CD4-positive, alpha-beta T cell treated with Interleukin-1 beta for 1 hour (primary cell): ENCODE measurements at places on chromosomes 16 and 17.

- no peak for DNase-seq
Measured at GRCh38 chr17:80963812-80964543, 27.7 kb upstream of the CHMP6 start.

DNA sequence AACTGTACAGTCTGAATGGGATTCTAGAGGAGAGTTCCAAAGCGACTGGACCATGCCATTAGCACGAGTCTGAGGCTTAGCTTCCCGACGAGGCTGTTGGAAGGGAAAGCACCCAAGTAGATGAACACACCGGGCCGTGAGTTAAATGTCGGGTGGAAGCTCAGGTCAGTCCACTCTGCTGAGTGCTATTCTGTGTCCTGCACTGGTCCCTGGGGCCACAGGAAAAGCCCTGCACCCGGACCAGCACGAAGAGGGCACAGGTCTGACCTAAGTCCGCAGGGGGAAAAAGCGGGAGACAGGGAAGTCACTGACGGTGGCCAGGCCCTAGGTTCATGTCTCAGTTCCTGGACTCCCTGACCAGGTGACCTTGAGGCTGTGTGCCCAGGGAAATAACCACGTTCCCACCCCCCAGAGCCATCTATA lies 44.1 kb upstream of the RBFOX3 start:
- no peak for DNase-seq

DNA sequence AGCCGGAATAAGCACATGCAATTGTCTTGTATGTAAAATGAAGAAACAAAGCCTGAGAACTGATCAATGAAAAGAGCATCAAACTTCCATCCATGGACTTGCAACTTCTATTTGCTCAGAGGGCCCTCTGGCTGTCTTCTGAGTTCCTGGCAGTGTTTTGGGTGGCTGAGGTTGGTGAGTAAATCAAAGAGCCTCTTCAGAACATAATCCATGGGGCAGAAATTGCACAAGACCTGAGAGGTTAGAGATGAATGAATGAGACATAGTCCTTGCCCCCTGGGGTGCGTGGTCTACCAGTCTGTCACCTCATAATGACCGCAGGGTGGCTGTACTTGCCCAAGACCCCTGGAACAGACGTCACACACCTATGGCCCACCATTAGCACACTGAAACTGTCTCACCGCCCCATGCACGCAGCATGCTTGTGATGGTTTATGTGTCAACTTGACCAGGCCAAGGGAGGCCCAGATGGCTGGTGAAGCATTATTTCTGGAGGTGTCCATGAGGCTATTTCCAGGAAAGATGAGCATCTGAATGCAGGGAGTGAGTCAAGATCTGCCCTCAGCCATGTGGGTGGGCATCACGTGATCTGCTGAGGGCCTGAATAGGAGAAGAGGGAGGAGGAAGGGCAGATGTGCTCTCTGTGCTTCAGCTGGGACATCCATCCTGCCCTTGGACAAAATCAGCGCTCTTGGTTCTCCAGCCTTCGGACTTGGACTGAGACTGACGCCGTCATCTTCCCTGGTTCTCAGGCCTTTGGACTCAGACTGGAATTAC lies 8.3 kb downstream of the PIK3R6 start:
- no peak for DNase-seq

- DNase-seq: no peak
Measured at GRCh38 chr17:3974138-3974687, 10.0 kb upstream of the ATP2A3 start.

DNA sequence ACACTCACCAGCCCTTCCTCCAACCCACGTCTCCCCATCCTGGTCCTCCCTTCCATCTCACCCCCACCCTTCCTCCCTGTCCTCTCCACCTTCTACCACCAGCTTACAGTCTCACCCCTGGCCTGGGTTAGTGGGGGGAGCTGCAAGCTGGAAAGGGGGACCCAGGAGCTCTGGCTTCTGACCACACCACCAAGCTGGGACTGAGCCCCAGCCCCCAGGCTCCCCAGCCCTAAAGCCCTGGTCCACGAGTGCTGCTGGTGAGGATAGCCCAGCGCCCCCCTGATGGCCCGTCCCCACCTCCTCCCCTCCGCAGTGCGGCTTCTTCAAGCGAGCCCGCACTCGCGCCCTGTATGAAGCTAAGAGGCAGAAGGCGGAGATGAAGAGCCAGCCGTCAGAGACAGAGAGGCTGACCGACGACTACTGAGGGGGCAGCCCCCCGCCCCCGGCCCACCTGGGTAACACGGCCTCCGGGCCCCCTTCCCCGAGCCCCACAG lies 7.2 kb upstream of the PDK2 start:
- DNase-seq: no peak

DNA sequence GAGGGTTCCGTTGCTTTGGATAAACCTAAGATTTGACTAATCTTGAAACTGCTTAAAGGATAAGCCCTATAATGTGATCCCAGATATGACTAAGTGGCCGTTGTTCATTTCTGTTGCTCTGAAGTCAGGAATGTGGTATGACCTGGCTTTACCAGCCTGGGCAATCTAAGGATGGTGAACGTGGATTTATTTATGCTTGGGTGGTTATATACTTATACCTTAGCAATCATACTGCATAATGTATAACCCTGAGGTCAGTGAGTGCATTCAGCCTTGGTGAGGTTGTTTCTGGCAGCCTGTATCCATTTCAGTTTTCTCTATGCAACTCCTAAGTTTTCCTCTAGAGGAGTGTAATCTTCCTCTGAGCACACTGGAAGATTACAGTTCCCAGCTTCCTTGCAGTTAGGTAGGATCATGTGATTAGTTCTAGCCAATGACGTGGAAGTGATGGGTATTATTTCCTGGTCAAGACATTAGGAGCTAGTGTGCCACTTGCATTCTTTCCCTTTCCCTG lies 41.9 kb downstream of the FTO start:
- no peak for DNase-seq

- DNase-seq: no peak
Measured at GRCh38 chr16:77536809-77537208, 102.0 kb upstream of the ADAMTS18 start.

GRCh38 chr16:30382111-30382881 lies at the start of gene SEPTIN1:
SEPTIN1 (minus strand) TSS chr16:30382561; CDS start chr16:30382542, 19 bp downstream.
- peak; percentile 80 for DNase-seq

- DNase-seq: no peak
Measured at GRCh38 chr17:73731733-73732132, 87.5 kb upstream of the SDK2 start.

GRCh38 chr16:85072947-85073346 lies 39.3 kb downstream of the CIBAR2 start:
- DNase-seq: no peak

DNA sequence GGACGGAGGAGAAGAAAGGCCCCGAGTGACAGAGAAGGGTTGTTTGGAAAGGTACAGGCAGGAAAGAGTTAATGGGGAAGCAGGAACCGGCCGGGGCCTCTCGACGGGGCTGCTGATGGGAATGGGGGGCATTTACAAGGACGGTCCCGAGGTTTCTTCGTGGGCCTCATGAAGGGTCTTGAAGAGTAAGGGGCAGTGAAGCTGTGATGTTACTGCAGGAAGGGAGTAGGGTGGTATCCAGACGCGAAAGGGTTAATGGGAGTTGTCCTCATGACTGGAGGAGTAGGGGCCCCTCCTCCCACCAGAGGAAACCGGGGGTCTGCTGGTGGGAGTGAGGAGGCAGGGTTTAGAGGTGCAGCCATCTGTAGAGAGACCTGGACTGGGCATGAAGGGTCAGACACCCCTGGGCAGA lies 481 bp downstream of the PDK2 start:
- no peak for DNase-seq

DNA sequence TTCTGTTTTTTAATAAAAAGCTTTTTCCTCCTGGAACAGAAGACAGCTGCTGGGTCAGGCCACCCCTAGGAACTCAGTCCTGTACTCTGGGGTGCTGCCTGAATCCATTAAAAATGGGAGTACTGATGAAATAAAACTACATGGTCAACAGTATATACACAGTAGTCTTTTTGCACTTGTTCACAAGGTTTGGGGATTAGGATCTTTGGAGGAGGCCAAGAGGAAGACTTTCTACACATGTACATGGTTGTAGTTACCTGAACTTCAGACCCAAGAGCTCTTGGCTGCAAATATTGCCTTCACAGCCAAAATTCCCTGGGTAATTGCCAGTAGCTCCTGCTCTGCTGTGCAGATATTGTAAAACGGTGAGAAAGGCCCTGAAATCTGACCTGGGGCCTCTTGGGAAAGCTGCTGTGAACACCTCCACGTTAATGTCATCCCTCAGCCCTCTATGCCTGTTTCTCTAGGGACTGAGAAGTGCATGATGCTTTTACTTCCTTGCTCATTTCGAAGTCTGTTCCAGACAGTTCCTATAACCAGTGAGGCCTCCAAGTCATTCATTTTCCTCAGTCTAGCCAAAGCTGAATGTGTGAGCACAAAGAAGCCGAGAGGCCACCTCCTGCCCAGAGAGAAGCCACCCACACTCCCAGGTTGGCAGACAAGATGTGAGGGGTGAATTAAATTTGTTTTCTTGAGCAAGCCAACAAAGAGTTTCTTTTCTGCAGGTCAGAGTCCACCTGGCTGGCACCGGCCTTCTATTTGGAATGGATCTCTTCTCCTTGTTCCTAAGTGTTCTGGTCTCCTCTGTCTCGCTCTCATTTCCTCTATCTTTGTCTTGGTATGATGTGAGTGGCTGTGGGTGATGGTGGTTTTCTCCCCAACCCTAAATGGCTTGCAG lies 15.9 kb downstream of the ANKRD40 start:
- no peak for DNase-seq

DNA sequence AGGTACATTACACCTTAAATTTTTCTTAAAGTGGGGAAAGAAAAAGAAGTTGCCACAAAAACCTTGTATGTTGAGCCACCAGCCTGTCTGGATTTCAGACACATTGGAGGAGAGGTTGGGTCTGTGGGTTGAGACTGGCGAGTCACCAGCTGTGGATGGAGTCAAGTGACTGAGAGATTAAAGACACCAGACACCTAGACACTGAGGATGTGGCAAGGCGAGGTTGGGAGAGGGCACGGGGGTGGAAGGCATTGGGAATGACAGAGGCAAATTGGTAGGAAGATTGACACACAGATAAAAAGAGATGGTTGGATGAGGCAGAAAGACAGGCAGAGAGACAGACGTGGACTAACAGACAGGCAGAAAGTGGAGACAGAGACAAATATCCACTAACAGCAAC lies 49.6 kb downstream of the KCNJ12 start:
- DNase-seq: no peak

DNA sequence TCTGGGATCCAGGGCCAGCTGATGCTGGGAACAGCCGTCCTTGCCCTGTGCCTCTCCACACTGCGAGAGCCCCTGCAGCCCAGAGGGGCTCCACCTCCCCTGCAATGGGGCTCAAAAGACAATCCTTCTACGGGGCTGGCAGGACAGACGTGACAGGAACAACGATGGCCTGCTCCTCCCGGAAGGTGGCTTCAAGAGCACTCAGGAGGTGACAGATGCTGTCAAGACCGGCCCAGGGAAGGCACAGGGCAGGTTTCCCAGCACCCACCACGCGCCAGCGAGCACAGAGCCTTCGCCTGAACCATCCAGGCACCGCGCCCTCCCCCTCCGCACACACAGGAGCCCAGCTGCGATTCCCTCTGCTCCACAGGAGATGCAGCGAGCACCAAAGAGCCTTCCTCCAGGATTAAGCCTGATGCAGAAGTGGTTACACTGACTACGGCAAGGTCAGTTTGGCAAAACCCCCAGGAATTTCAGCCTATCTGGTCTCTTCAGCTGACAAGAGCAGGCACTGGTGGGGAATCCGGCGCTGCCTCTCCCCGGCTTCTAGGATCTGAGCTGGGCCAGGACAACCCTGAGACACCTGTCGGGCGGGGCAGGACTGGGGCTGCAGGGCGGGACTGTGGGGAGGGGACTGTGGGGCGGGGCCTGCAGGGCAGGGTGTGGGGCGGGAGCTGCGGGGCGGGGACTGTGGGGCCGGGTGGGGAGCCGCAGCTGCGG lies 103.4 kb downstream of the ZNF778 start:
- DNase-seq: no peak

- DNase-seq: no peak
Measured at GRCh38 chr16:5820472-5820871, 722.9 kb upstream of the EEF2KMT start.
